ENCODE measurements at places on chromosomes 1 and 21.

- no peak for DNase-seq
These were observed 72.3 kb upstream of the ARTN start for GRCh38 chr1:43861337-43861736.

DNA sequence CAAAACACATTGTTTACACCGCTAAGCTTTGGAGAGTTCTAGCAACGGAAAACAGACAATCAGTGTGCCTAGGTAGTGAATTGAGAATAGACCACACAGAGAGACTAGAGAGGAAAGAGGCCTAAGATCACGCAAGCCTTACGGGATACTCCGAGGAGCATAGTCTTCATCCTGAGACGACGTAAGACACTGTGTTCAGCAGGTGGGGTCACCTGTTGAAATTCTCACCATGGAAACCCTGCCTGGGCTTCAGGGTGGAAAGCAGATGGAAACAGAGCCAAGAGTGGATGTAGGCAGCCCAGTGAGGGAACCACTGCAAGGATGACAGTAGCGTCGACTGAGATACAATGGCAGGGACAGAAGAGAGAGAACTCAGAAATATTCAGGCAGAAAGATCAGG is 40.2 kb downstream of the COA6 start:
- no peak for DNase-seq

GRCh38 chr1:238141353-238141752 is 250.6 kb upstream of the ZP4 start:
- DNase-seq: peak; percentile 81

DNA sequence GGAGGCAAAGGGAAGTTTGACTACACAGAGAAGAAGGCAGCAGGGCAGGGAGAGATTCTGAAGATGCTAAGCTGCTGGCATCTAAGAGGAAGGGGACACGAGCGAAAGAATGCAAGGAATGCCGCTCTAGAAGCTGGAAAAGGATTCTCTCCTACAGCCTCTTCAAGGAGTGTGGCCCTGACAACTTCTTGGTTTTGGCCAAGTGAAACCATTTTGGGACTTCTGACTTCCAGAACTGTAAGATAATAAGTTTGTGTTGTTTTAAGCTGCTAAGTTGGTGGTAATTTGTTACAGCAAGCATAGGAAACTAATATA is 28.5 kb downstream of the MGST3 start:
- DNase-seq: no peak

- DNase-seq: no peak
These were observed 13.1 kb upstream of the PSMG1 start for GRCh38 chr21:39196310-39196709.
